ENCODE measurements at places on chromosomes 6 and 20.

GRCh38 chr20:48364688-48365421, 462.9 kb downstream of the PREX1 start:
- DNase-seq: no peak

GRCh38 chr6:108958900-108959770, 110.9 kb downstream of the ARMC2 start:
- DNase-seq: no peak

- DNase-seq: no peak
Measured at GRCh38 chr6:128346569-128346968, 173.8 kb downstream of the PTPRK start.

DNA sequence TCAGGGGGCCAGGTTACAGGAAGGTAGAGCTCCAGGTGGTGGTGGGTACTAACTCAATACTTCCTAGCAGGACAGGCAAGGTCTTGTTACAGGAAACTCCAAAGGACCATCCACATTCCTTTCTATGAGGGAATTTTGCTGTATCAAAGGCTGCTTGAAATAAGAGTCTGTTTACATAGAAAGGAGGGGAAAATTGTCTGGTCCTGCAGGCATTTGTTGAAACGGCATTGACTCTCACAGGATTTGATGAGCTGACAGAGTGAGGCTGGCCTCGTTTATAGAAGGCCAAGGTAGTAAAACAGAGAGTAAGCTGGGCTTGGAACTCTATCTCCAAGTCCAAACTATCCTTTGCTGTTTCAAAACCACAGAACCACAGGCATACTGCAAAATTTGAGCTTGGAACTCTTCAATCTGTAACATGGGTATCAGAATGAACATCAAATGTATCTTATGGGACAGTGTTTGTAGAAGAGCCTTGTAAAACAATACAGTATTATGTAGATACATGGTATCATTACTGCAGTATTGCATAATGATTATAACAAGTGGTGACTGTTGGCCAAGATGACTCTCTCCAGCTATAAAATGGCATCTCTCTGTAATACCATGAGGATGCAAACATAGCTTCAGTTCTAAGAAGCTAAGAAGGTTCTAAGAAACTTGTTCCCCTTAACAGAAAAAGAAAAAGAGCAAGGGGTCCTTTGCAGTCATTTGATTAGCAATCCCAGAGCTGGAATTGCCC, 61.5 kb downstream of the TRAM2 start:
- DNase-seq: no peak

- DNase-seq: no peak
Measured at GRCh38 chr20:51803148-51803854, 980 bp upstream of the SALL4 start.

DNA sequence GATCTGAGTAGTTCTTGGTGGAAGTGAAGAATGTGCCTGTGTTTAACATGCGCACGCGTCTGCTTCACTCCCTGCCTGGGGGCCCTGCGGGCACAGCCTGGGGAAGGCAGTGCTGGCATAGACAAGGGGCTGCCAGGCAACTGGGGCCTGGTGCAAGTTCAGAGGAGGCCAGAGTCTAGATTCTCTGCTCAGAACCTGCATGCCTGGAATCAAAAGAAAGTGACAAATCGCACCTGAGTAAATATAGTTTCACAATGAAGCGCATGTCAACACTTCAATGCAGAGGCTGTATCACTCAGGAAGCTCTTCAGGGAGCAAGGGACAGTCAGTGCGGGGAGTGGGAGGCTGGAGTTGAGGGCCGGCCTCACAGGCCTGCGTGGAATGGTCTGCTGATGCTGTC, 24.2 kb upstream of the PPP1R14C start:
- no peak for DNase-seq

DNA sequence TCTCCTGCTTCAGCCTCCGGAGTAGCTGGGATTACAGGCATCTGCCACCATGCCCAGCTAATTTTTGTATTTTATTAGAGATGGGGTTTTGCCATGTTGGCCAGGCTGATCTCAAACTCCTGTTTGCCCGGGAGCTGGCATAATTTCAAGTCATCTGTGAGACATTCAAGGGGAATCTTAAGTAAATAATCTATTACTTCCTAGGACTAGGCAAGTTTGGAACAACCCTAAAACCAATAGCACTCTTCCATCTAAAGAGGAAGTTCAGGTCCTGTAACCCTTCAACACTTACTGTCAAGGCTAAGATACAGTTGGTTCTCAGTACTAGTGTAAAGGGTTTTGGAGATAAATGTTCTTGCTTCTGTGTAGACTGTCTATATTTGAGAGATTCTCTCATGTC, 267.8 kb upstream of the IRAK1BP1 start:
- no peak for DNase-seq

DNA sequence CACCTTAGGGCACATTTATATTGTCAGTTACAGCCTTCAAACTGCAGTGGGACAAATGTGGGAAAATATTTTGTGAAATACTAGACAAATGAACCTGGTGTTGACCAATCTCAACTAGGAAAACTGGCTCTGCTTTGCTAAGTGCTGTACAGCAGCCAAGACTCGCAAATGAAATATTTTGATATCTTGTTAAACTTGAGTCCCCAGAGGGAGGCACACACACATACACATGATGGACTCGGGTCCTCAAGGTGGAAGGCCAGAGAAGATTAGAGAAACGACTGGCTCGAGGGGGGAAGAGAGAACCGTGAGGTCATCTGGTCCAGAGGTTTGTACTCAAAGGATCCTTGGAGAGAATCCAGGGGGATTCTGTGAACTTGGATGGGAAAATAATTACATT, 67.3 kb upstream of the JAG1 start:
- DNase-seq: peak; percentile 52

DNA sequence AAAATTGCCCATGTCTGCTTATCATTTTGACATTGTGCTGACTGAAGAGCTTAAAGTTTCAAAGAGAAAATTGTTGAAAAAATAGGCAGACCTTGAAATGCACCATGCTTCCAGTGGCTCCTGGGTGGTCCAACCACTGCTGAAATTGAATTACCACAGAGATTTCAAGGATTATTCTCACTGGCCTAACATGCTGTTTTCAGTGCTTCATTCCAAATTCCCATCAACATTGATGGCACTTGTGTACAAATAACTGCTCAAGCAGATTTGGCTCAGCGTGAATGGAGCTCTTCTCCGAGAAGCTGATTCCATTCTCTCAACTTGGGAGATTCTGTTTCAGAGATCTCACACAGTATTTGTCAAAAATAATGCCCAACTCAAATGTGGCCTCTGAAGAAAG, 75.5 kb downstream of the LAMA4 start:
- DNase-seq: no peak

- no peak for DNase-seq
Measured at GRCh38 chr6:80480421-80481157, 374.1 kb downstream of the BCKDHB start.

DNA sequence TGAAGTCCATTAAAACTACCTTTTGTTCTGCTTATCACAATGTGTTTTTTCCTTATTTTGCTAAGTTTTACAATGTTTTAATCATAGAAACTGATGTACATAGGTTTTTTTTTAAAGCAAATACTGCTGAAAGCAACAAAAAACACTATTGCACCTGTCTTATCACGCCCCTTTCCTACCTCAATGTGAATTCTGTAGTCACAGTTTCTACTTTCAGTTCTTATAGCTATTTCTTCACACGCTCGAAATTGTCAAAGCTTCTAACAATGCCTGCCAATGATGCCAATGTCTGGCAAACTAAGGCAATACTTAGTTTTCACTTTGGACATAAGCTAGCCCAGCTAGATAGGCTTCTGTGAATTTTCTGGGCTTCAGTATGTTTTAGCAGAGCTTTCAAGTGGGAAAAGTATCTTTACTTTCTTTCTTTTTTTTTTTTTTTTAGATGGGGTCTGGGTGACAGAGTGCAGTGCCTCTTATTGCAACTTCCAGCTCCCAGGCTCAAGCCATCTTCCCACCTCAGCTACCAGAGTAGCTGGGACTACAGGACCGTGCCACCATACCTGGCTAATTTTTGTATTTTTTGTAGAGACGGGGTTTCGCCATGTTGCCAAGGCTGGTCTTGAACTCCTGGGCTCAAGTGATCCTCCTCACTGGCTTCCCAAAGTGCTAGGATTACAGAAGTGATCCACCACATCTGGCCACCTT, 85.5 kb upstream of the HTR1B start:
- DNase-seq: no peak

DNA sequence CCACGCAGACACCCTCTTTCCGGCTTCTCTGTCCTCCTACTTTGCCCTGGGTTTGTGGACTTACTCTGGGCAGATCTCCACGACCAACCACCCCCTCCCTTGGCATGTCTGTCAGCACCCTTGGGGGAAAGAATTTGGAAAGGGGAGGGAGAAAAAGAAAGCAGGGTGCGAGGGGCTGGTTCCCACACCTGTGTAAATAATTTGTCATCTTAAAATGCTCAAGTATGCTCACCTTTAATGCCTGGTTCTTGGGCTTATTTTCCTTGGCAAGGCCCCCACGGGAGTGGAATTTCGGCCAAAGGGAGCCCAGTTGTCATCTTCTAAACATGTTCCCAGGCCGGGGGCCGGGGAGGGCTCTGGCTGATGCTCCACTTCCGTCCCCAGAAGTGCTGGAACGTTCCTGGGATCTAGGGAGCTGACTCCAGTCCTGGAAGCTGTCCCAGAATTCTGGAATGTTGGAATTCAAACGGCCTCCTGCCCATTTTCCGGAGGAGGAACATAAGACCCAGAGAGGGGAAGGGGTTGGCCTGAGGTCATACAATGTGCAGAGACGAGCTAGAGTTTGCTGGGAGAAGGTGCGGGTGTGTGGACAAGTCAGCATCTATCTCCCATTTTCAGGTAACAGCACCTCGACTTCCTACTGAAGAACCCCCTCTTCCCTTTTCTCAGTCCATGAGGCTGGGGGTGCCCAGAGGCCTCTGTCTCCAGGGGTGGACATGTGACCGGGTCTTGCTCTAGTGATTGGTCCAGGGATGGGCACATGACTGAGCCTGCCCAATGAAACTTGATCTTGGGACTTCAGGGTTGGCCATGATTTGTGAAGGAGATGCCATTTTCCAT, 122.3 kb downstream of the CEBPB start:
- DNase-seq: peak; percentile 93

DNA sequence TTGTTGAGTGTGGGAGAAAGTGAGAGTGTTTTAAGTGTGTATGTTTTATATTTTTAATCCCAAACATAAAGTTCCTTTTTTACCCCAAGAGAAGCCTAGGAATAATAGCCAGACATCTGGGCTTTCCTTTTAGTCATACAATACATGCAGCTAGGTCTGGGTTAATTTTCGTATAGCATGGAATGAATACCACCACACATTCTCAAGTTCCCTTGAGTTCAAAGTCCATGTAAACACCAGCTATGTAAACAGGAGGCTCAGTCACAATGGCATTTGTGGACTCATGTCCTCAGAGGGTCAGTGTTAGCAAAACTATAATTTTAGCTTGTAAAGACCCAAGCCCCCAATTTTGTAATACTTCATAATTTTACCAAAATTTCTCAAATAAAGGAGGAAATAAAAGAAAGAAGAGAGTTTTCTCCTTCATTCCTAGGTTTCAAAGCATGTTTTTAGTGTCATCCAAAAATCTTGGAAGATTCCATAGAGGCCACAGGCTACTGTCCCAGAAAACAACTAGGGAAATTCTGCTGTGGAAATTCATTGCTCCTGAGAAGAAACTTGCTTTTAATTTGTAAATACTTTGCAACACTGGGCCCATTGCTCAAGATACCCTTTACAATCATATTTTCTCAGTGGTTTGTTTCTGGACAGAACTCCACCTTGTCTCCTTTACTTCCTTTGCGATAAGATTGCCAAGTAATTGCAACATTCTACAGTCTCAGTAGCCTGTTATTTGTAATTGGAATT, 671.2 kb downstream of the COL12A1 start:
- peak; percentile 86 for DNase-seq

DNA sequence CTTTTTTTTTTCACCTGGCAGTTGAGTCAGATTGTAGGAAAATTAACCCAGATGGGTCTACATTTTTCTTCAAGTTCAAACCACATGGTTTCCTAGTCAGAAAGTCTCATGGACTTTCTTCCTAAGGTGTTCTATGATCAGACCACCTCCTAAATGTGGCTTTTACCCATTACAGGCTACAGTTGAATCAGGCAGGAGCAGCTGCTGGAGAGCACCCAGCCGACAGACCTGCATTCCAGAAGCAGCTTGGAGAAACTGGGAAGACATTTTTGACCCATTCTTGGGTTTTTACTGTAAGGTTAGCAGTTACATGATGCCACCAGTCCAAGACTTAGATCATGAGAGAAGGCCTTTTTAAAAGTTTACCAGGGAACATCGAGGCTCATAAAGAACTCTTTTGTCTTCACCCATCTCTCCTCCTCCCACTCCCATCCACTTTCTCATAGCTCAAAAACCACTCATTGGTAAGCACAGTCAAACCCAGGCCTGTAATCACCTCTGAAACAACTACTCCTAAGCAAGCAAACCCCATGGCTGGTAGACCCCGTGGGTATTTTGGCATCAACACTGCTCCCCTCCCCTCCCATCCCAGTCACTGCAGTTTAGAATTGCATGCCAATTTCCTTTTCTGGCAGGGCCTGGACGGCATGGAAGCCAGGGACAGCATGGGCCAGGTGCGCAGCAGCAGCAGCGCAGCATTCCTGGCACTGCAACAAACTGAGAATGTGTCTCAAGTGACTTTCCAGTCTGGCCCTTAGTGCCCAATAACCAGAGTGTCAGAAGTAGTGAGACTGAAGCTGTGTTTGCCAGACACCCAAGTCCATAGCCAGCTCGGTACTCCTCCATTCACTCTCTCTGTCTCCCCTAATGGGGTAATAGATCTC, 113.7 kb downstream of the CLIC5 start:
- no peak for DNase-seq

DNA sequence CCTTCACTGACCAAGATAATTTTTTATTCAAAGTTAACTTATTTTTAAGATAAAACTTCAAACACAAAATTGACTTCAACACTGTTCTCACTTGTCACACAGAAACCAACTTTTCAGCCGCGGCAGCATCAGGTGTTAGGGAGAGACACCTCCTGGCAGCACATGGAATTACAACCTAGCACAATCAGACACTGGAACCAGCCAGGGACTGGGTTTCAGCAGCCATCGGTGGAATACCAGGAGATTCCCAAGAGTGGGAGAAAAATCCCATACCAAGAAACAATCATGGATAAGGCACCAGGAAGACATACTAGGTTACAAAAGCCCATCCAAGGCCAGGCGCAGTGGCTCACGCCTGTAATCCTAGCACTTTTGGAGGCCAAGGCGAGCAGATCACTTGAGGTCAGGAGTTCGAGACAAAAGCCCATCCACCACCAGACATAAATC, 70.0 kb downstream of the SNX5 start:
- DNase-seq: peak; percentile 78

DNA sequence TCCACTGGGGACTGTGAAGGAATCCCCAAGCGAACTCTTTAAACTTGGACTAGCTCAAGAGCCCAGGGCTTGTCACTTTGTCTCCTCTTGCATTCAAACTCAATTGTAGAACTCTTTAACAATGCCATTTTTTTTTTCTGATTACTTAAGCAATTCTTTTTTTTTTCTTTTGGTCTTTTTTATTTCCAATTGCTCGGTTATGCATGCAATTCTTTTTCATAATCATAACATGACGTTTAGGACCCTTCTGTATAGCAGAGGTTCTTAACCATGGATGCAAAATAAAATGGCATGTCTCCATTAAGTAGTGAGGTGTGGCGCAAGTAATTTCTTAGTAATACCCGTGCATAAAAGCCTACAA, 466 bp upstream of the BFSP1 start:
- DNase-seq: no peak

All from cardiac muscle cell (in vitro differentiated cells and primary cell).